ENCODE measurements at places on chromosomes 2 and 18.

- DNase-seq = no peak
Measured at GRCh38 chr18:37429791-37430190, 135.8 kb downstream of the CELF4 start.

GRCh38 chr2:146239392-146240135, 1605.3 kb upstream of the ACVR2A start:
- DNase-seq = no peak

DNA sequence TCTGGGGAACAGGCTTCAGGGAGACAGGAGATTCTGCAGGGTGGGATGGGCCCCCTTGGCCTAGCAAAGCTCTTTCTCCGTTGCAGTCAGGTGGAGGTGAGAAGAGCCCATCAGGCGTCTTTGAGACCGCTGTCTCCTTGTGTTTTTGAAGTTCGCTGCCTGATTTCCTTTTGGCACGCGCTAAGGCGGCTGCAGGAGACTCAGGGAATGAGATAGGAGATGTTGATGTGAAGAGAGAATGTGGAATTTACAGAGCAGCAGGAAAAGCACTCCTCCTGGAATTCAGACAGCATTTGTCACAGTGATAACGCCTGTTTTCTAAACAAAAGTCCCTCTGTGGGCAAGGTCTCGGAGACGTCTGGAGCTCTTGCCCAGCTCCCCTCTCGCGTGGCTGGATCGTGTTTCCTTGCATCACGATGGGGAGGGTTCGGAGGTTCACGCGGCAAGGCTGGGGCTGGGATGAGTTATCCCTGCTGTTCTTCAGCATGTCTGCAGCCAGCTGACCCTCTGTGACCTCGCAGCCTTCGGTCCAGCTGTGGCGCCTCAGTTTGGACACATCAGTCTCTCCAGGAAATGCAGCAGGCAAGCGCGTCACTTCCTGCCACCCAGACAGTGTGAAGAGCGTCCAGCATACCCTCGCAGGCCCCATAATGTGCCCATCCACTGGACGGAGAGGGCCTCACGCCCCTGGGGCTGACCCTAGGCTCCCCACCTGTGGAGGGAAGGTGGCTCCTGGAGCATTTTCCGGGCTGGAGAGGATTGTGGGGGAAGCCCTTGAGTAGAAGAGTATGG, 30.2 kb downstream of the GLI2 start:
- no peak for DNase-seq

DNA sequence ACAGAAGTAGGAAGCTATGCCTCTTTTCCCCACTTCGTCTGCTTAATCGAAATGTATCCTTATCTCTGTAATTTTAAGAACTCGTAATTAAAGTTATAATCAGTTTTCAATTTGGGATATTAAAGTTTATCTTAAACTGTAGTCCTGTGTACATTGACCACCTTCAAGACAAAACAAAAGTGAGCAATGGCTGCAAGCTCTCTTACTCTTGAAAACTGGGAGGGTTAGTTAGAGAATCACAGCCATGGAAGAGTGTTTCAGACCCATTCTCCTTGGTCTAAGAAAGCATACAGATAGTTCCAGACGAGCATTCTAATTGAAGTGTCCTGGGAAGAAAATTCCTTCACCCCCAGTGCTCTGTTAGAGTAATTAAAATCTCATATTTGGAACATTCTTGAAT, 2.0 kb downstream of the KCMF1 start:
- DNase-seq = no peak
